ENCODE measurements at places on chromosomes 3 and 15. TPM values are rescaled to one million over a fixed set of nuclear protein-coding genes. Genes with fewer than 3 reads are reported as not detected.

DNA sequence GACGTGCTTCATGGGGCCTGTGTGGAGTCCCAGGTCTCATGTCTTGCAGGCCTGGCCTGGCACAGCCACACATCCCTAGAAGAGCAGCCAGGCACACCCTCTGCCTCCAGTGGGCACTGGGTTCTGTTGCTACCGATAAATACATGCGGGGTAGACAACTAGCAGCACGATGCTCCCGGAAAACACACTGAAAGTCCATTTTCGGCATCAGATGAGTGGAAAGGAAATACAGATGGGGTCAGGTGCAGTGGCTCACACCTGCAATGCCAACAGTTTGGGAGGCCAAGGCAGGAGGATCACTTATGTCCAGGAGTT, 165.1 kb downstream of the NSMCE3 start:
- DNase-seq = no peak
- H3K27ac ChIP-seq = no peak overlapping the region

DNA sequence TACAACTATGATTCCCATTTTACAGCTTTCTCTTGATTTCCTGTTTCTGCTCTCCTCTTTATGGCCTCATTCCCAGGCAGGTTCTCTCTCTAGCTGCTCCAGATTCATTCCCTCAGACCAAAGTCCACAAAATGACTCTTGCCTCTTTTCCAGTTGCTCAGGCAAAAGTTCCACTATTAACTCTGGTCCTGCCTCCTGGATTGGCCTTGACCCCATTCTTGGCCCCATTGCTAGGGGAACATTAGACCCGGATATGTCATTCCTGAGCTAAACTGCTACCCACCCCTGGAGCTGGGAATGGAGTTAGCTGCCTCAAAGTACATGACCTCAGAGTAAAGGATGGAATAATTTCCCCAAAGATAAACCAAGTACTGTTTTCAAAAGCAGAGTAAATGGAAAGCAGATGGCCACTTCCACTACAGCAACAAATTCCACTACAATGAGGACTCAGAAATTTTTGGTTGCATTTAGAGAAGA, 73.0 kb upstream of the GAP43 start:
- H3K4me3 ChIP-seq = no peak overlapping the region
- no peak for DNase-seq
- H3K27me3 ChIP-seq = no peaks in the 10 kb centered on the region
- no peaks in the 10 kb centered on the region for H3K4me1 ChIP-seq

GRCh38 chr15:59176653-59177316, 29.9 kb upstream of the LDHAL6B start:
- H3K4me3 ChIP-seq = no peak overlapping the region
- no peaks in the 10 kb centered on the region for H3K4me1 ChIP-seq
- DNase-seq = no peak
- no peaks in the 10 kb centered on the region for H3K27me3 ChIP-seq
- H3K36me3 ChIP-seq = no peaks in the 10 kb centered on the region

DNA sequence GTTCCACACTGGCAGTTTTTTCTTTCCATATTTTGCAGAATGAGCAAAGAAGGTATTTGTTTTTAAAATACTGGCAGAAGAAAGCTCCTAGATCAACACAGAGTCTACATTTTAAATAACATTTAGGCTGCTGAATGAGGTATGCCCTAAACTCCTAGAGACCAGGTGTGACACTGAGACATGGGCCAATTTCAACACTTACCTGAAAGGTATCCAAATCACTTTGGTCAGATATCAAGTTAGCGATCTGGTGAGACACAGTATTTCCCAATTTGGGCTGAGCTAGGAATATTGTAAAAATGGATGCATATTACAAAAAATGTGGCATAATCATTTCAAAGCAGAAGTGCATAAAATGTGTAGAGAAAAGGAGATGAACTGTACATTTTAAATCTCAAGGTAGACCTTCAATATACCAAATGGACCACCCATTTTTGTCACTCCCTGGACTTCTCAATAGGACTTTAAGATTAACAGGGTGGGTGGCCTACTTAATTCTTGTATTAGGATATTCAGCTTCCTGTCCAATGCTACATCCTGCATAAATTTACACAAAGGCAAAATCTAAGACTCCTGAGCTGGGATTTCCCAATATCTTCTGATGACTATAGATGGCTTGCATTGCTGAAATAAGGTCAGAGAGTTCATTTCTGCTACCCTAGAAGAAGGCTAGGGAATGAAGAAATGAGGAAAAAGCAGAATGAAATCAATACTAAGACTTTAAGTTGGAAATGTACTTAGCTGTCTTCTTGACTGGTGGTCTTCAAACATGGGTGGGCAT, 487.8 kb downstream of the FOXP1 start:
- H3K36me3 ChIP-seq = no peaks in the 10 kb centered on the region
- no peaks in the 10 kb centered on the region for H3K27me3 ChIP-seq
- H3K4me3 ChIP-seq = no peak overlapping the region
- no peak overlapping the region for H3K27ac ChIP-seq
- DNase-seq = no peak

DNA sequence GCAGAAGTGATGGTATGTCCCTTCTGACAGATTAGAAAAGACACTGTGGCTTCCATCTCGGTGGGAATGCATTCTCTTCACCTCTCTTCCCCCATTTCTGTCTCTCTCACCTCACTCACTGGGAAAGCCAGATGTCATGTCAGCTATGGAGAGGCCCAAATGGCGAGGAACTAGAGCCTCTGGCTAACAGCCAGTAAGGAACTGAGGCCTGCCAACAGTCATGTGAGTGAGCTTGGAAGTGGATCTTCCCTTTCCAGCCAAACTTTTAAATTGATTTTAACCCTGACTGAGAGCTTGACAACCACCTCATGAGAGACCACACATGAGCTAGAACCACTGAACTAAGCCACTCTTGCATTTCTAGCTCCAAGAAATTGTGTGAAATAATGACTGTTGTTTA, 35.2 kb upstream of the CDAN1 start:
- H3K27me3 ChIP-seq = no peaks in the 10 kb centered on the region
- H3K4me1 ChIP-seq = no peaks in the 10 kb centered on the region
- H3K36me3 ChIP-seq = no peaks in the 10 kb centered on the region
- no peak overlapping the region for H3K4me3 ChIP-seq

DNA sequence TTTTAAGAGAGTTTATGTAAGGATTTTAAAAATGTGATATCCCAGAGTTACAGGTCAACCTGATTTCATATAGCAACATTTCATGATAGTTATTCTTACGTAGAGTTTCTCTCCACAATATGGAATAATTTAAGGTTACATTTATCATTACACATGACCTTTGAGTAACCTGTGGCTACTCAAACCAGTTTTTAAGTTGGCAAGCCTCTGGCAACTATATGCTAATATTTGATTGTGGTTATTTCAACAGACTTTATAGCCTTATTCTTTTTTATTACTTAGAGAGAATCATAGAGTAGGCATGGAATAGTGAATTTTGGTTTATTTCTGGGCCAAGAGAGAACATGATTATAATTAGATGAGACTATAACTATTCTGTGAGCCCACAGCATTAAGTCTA, 504.9 kb downstream of the NLGN1 start:
- no peaks in the 10 kb centered on the region for H3K4me1 ChIP-seq
- no peaks in the 10 kb centered on the region for H3K27me3 ChIP-seq
- no peak overlapping the region for H3K4me3 ChIP-seq
- no peak for DNase-seq
- H3K36me3 ChIP-seq = no peaks in the 10 kb centered on the region

DNA sequence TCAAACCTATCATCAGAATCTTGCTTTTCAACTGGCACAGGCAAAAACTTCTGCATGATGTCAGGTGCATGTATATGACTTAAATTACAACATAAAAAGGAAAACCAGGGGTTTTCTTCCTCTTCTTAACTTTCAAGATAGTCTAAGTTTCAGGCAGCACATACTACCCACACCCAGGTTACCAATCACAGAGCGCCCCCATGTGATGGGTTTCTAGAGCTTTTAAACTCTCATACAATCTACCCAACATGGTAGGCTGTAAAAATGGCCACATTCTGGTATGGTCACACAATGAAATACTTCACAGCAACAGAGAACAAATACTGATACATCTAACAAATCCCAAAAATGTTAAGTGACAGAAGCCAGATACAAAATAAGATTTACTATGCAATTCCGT, 7.4 kb downstream of the MESD start:
- DNase-seq = no peak
- no peak overlapping the region for H3K27ac ChIP-seq
- H3K27me3 ChIP-seq = no peaks in the 10 kb centered on the region
- no peaks in the 10 kb centered on the region for H3K4me1 ChIP-seq
- H3K36me3 ChIP-seq = no peaks in the 10 kb centered on the region
- no peak overlapping the region for H3K4me3 ChIP-seq

DNA sequence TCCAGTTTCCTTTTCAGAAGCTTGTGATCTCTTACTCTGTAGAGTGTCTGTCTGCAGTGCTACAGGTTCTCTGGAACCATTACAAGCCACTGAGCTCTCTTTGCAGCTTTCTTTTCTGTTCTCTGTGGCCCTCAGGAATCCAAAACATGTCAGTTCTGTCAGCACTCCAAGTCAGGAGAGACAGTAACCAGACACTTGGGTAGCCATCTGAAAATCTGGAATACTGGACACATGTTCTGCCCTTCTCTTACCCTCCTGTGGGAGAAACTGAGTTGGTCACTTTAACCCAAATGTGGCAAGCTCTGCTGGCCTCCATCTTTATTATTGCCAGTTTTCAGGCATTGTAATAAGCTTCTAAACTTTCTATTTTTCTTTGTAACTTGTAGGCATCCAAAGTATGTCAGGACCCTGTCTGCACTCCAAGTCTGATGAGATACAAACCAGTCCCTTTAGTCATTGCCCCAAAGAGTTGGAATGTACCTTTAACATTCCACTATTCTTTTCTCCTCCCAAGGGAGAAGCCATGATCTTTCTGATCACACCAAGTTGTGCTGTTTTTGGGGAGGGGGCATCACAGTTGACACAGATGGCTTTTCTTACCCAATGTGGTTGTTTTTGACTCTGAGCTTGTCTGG, 183.7 kb downstream of the DPH6 start:
- H3K27ac ChIP-seq = no peak overlapping the region
- no peak for DNase-seq
- no peaks in the 10 kb centered on the region for H3K27me3 ChIP-seq
- no peaks in the 10 kb centered on the region for H3K36me3 ChIP-seq
- no peak overlapping the region for H3K4me3 ChIP-seq

DNA sequence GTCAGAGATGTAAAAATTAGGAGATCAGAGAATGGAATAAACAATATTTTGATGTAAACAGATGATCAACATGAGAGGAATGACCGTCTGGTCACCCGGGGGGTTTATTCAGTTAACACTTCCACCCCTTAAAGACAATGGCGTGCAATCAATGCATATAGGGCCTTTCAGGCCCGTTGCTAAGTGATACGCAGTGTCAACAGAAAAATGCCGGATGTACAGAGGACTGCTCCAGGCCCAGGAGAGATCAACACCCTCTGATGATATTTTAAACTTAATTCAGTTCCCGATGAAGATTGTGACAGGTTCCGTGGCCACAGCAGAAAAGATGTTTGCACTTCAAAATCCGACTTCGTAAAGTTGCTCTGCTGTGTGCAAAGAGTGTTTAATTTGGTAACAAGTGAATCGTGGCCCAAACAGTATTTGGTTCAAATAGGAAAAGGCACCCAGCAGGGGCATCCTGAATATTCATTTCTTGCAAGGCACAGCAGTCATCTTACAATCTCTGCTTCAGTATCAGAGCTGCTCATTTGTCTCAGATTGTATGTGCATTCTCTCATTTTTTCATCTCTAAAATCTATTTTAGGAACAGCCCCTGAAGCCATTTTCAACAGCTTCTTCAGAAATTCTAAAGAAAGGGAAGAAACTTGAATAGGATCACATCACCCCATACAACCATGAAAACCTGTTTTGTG, 72.6 kb downstream of the FOXB1 start:
- H3K27me3 ChIP-seq = no peaks in the 10 kb centered on the region
- no peak for DNase-seq
- H3K4me3 ChIP-seq = no peak overlapping the region
- H3K4me1 ChIP-seq = no peaks in the 10 kb centered on the region

DNA sequence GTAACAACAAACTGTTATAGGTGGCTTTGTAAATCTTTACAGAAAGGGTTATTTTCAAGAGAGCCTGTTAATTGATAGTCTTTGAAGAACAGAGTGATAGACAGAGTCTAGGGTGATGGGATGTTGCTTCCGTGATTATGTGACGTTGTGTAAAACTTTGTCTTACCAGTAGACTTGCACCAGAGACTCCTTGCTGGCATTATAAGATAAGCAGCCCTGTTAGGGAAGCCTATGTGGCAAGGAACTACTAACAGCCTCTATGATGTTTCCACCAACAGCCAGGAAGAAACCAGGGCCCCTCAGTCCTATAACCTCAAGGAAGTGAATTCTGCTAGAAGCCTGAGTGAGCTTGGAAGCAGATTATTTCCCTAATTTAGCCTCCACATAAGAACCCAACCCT, 18.9 kb downstream of the STT3B start:
- H3K4me1 ChIP-seq = no peaks in the 10 kb centered on the region
- no peak for DNase-seq
- H3K27me3 ChIP-seq = no peaks in the 10 kb centered on the region
- no peak overlapping the region for H3K4me3 ChIP-seq
- no peaks in the 10 kb centered on the region for H3K36me3 ChIP-seq

DNA sequence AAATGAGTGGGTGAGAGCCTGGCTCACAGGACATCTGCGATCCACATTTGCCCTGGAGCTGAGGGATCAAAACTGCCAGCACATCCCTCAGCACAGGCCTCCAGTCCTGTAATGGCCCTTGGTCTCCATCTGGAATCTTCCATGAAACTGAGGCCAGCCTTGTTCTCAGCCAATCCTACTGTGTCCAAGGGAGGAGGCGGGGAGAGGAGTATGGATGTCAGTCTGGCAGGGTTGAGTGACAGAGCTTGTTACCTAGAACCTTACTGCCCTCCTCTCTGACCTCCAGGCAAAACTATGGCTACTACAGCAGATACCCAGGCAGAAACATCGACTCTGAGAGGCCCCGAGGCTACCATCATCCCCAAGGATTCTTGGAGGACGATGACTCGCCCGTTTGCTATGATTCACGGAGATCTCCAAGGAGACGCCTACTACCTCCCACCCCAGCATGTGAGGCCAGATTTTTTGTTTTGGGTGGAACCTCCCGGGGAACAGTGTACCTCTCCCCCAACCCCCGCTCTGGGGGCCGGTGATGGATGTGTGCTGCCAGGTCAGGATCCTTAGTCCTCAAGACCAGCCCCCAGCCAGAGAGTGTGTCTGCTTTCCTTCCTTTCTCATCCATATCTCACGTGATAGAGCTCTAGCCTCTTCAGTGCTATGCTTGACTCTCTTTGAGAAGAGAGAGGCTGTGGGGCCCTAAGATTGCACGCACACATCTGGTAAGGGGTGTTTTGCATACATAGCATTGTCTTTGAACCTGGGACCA, 41.3 kb downstream of the CHDH start:
- H3K4me3 ChIP-seq = no peak overlapping the region
- no peak for DNase-seq
- no peaks in the 10 kb centered on the region for H3K27me3 ChIP-seq
- peaks cover 6% of the 10 kb centered on the region for H3K4me1 ChIP-seq
- H3K27ac ChIP-seq = no peak overlapping the region

The ACP3 gene
- total RNA-seq = 5.8 TPM

The SEMA3G gene
- total RNA-seq = 1.7 TPM

The CPNE9 gene
- total RNA-seq = 1.4 TPM

The FAH gene
- total RNA-seq = 75.0 TPM

The MYO5C gene
- total RNA-seq = 47.6 TPM

The DPPA4 gene
- 14.6 TPM for total RNA-seq

The CHST13 gene
- 13.3 TPM for total RNA-seq

The TLR9 gene
- 0.25 TPM for total RNA-seq

The PRICKLE2 gene
- total RNA-seq = 9.1 TPM
